ENCODE measurements at places on chromosomes 7 and 10.

DNA sequence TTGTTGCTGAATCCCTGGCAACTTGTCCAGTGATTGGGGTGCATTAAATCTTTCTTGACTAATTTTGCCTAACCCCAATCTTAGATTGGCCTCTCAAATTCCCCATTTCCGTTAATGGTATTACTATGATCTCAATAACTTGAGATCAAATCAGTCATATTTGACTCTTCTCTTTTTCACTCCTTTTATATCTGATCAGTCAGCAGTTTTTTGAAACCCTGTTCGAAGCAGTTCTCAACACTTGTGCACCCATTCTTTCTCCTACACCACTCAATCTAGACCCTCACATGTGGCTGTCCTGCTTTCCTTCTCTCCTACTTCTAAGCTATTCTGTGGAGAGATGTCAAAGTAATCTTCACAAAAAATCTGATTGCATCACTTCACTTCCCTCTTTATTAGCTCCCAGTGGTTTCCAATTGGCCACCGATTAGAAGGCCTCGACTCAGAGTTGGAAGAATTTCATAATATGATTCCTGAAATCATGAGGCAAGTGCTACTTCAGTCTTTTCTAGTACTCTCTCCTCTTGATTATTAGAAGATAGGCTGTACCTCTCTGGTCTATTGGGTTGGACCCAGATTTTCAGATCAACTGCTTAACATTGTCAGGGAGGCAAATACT lies 128.9 kb downstream of the ZNF365 start:
- no peak for DNase-seq

DNA sequence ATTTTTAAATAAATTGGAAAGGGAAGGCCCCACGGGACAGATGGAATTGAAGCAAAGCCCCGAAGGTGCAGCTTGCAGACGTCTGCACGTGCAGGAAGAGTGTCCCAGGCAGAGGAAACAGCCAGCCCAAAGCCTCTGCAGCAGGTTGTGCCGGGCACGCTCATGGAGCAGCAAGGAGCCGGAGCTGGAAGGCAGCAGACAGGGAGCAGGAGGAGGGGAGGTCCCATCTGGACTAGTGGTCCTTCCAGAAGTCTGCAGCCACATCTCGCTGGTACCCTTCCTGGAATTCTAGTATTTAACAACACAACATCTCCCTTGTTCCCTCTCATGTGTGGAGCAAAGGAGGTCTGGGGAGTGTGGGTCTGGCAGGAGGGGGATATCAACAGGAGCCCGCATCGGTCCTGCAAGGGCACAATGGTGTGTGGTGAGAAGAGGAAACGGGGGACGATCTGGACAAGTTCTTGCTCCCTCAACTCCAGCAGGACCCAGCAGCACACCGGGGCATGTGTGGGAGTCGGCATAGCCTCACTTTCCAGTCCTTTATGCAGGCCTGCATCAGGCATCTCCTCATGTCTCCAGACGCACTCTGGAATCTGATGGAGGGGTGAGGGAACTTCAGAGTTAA lies 169.3 kb downstream of the GRID1 start:
- no peak for DNase-seq

DNA sequence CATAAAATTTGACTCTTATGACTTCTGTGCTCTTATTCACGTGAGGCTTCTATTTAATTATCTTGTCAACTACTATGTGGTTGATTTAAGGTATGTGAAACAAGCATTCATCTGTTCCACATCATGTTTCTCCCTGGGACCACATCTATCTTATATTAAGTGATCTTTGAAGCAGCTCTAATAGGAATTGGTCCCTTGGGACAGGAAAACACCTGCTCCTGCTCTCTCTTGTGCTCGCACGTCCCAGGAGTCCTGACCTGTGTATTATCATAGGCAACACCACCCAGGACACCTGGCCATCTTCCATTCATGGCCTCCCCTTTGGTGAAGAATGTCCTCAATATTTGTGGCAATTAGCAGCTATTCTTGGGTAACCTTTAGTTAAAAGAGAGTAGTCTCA lies 269.2 kb downstream of the NRG3 start:
- DNase-seq, result no peak

- no peak for DNase-seq
These were observed 852.7 kb upstream of the PHF14 start for GRCh38 chr7:10120936-10121335.

DNA sequence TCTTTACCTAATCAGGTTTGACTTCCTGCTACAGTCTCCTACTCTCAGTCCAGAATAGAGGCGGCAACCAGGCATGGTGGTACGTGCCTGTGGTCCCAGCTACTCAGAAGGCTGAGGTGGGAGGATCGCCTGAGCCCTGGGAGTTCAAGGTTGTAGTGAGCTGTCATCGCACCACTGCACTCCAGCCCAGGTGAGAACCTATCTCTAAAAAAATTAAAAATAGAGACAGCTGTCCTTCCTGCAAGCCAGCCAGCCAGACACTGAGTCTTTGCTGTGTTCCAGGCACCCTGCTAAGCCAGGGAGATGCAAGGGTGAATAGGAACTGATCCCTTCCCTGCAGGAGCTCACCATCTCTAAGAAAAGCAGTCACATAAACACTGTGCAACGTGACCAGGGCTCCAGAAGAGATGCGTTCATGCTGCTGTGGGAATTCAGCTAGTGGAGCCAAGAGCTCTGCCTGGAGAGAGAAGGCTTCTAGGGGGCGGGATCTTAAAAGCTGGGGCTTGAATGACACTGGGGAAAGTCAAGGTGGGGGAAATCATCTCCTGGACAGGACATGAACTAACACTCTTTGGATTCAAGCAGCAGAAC lies 22.1 kb upstream of the SLIT1 start:
- no peak for DNase-seq

DNA sequence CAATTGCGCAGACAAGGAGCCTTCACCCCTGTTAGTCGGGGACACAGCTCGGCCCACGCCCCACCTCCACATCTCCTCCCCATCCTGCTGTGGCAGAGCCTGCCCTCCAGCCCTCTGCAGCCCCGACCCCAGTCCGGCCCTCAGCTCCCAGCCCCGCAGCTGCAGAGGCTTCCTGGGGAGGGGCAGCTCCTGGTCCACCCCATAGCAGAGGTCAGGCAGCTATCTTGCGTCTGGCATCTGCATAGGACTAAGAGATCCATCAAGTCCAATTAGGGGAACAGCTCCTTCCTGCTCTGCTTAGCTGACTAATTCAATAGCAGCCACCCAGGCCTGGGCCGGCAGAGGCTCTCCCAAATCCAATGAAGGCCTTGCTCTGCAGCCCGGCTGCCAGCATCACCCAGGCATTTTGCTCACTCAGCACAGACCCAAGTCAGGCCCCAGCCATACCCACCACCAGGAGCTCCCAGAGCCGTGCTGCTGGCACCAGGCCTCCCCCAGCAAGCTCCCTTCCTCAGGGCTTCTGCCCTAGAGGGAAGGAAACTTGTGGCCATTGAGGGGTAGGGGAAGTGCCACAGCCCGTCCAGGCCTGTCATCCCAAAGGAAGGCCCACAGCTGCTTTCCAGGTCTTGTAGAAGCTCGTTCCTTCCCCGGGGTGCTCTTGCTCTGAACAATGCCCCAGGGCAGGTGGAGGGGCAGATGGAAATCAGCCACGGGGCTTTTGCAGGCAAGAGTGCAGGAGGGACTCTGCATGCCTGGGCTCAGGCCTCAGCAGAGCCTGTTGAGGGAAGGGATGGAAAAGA lies 106.2 kb upstream of the RET start:
- DNase-seq, result no peak

DNA sequence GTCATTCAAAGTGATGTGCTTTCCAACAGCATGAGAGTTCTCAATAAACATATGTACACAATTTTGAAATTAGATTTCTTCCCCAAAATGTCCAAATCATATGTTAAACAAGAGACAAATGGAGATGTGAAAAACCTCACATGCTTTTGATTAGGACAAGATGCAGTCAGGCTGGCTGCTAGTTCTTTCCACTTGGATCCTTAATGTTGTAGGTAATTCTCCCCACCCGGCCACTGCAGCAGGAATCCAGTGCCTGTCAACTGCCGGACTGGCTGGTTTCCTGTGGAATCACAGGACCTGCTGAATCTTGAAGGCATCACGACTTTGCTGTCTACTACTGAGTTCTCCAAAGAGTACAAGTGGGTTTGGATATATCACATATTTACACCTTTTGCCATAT lies 138.6 kb upstream of the AKR1E2 start:
- DNase-seq, result no peak

- DNase-seq, result no peak
These were observed 945 bp downstream of the TAS2R40 start for GRCh38 chr7:143222782-143223181.

GRCh38 chr10:14918964-14919363 lies 34.9 kb downstream of the DCLRE1C start:
- DNase-seq, result no peak

- no peak for DNase-seq
These were observed 10.0 kb downstream of the CYP3A43 start for GRCh38 chr7:99837649-99838361.

- no peak for DNase-seq
These were observed 418.6 kb upstream of the ZMIZ1 start for GRCh38 chr10:78650122-78650521.

- DNase-seq, result no peak
These were observed 46.6 kb upstream of the PODXL start for GRCh38 chr7:131602994-131603372.

GRCh38 chr10:92627845-92628480 lies 35.0 kb downstream of the KIF11 start:
- no peak for DNase-seq

- no peak for DNase-seq
These were observed 125.7 kb upstream of the SDK1 start for GRCh38 chr7:3175285-3175902.

GRCh38 chr7:51029701-51030191 lies 247.1 kb upstream of the GRB10 start:
- no peak for DNase-seq

DNA sequence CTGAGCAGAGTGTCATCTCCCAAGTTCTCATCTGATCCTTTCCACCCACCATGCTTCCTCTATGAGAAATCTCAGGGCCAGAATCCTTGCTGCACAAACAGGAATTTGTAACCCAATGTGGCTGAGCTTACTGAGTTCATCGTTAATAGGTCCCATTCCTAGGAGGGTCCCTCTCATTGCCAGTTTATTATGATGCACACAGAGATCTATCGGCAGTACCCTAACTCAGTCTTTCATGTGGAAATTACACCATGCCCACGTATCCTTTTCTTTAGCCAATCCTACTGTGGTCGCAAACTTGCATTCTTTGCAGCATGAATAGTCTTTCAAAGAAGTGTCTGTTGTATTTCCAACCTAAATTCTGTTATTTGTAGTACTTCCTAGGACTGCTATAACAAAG lies 12.1 kb downstream of the TMEM236 start:
- no peak for DNase-seq

All from esophagus squamous epithelium (tissue), 5 donors.